ENCODE measurements at places on chromosomes 7 and 10.
A peak's percentile ranks its signal among the peaks of the same experiment; 100 is the strongest.

GRCh38 chr7:34831436-34831835 lies 173.4 kb downstream of the NPSR1 start:
- DNase-seq = no peak

DNA sequence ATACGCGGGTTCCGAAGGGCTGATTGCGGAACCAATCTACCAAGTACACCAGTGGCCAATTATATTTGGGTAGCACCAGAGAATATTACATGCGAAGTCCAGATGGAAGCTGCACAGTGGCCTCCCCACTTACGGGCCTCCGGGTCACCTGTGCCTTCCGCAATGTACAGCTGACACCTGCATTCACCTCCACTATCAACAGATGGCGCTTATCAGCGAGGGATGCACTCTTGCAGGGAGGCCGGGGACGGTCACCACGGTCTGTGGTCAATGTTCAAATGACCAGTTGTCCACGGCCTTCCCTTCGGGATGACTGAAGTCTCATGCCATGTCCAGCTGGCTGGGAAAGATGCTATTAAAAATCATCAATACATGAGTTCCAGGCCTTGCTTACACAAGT lies 47.6 kb downstream of the SLIT1 start:
- peak; percentile 5 for DNase-seq

DNA sequence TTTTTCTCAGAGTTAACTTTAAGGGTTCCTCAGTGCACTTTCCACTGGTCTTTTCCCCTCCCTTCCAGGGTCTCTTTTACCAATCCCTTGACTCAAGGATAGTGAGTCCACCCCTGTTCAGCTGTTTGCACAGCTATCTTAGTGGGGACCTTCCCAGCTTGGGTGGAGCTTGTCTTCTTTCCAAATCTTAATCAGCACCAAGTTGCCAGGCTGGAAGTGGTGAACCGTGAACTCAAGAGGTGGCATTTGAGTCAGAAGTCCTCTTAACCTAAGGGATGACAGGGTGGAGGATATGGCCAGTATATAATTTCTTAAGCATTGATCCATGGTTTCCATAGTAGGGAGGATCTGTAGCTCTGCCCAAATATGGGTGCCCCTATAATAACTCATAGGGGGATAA lies 25.0 kb downstream of the MAPK8 start:
- DNase-seq = no peak

GRCh38 chr7:70392256-70392876 lies 739.6 kb upstream of the GALNT17 start:
- DNase-seq = no peak

- DNase-seq = no peak
These were observed 86.3 kb upstream of the NPS start for GRCh38 chr10:127462643-127463295.

DNA sequence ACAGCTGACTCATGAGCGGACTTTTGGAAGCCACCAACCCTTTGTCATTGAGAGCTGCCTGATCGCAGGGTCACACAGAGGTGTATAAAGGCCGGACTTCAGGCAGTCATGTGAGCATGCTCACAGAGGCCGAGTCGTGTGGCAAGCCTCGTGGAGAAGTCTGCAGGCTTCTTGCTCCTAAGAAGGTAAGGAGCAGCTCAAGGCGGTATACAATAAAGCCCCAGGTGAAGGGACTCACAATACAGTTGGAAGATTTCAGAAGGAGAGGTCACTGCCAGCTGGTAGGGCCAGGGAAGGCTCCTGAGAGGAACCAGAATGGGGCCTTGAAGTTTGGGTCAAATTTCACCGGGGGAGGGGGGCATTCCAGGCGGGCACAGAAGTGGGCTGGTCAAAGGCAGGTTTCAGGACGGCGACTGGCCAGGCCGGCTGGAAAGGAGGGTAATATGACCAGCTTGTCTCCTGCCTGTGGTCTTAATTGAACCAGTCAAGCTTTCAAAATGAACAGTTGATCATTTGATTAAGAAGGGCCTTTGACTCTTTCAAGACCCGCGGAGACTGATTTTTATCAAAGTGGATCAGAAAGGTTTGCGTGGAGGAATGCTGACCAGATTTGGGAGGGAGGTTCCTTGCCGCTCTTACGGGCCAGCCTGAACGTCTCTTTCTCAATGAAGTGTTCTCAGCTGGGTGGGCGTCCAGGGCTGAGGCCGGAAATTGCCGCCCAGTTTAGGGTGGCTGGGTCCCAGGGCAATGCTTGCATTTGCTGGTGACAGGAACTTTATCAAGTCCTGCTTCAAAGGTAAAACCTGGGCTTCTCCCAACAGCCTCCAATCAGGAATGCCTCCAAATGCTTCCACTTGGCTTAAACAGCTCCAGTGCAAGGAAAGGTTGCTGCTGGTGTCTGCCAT lies 178.6 kb downstream of the EMX2 start:
- DNase-seq = no peak

DNA sequence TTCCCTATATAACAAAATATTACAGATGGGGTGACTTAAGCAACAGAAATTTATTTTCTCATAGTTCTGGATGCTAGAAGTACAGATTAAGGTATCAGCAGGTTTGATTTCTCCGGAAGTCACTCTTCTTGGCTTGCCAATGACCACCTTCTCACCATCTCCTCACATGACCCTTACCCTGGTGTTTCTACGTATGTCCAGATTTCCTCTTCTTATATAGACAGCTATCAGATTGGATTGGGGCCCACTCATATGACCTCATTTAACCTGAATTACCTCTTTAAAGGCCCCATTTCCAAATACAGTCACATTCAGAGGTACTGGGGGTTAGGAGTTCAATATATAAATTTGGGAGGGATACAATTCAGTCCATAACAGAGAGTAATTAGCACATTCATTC lies 17.0 kb upstream of the RAPGEF5 start:
- DNase-seq = no peak

GRCh38 chr10:96073722-96074121 lies 30.3 kb downstream of the CCNJ start:
- DNase-seq = no peak

DNA sequence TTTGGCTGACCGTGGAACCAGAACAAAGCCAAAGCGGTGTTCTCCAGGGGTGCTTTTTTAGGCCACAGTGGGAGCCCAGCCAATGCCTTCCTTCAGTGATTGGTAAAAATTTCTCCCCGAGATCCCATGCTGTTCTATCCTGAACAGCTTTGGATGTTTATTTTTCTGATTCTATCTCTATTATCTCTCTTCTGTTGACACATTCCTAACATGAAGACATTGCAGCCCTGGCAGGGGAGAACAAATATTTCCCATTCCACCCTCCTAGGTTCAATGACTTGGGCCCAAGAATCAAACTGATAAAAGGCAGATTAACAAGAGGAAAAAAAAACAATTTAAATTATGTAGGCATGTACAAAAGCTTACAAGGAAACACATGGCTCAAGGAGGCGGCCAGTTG lies 162.7 kb downstream of the PFKFB3 start:
- no peak for DNase-seq

- DNase-seq = no peak
These were observed 217.4 kb downstream of the DGKB start for GRCh38 chr7:14685167-14685566.

GRCh38 chr7:129376076-129376777 lies 58.0 kb upstream of the STRIP2 start:
- peak; percentile 37 for DNase-seq

- no peak for DNase-seq
These were observed 11.8 kb downstream of the RASGEF1A start for GRCh38 chr10:43254881-43255633.

- DNase-seq = no peak
These were observed 5.1 kb upstream of the FAM133B start for GRCh38 chr7:92595281-92595680.

DNA sequence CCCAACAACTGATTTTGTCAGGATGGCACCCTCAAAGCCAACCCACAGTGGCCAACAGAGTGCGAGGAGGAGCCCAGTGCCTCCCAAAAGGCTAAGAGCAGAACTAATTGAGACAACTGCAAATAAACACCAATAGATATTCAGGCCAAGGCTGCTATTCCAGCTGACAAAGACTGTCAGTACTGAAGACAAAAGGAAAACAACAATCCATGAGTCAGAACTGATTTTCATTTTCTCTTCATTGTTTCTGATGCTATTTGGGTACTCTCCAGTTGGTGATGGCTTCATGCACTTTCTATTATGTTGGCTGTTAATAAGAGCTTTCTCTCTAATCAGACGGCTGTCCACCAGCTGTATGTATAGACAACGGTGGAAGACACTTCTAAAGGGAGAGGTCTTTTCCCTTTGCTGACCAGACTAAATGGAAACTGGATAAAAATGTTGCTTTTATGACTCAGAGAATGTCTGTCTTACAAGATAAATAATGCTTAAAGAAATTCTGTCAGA lies 515.9 kb downstream of the PARD3 start:
- no peak for DNase-seq

DNA sequence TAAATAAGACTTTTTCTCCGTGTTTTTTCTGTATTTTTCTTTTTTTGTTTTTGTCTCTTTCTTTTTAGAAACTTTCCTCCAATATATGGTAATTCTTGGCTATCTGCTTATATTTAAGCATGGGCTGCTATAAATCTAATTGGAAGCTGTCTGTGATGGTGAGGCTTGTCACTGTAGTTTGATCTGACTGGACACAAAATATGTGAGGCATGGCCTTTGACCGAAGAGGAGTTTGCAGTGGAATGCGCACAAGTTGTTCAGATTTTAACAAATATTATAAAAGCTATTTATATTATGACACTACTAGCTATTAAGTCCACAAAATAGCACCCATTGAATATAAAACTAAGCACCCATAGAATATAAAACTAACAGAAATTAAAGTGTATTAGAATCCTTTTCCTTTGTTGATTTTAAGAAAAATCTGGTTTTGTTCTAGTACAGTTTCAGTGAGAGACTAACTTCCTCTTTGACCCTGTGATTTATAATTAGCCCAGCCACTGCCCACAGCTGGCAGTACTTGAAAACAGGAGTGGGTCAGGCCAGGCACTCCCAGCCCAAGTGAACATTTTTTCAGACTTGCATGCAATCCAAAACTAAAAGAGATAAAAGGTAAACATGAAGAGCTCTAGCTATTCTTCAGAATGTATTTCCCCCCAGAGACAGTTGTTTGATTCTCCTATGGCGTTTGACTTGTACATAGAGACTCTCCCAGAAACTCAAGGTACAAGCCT lies 69.9 kb upstream of the FGL2 start:
- DNase-seq = no peak

GRCh38 chr7:14398526-14398925 lies 409.1 kb upstream of the ETV1 start:
- no peak for DNase-seq

DNA sequence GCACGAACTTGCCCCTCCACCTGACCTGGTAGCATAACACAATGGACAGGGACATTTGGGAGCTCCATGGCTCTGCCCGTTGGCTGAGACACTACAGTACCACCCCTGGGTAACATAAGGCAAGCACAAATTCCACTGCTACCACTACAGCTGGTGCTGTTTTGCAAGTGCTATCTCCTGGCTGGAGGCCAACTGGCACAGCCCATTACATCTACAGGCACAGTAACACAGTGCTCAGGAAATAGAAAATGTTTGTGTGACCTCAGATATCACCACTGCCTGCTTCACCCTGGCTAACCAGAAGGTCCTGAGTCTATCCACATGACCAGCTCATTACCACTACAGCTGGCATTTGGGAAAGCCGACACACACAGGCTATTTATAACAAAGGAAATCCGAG lies 631.1 kb upstream of the MBL2 start:
- DNase-seq = no peak

- no peak for DNase-seq
These were observed 4.7 kb downstream of the PDGFA start for GRCh38 chr7:514651-515598.

DNA sequence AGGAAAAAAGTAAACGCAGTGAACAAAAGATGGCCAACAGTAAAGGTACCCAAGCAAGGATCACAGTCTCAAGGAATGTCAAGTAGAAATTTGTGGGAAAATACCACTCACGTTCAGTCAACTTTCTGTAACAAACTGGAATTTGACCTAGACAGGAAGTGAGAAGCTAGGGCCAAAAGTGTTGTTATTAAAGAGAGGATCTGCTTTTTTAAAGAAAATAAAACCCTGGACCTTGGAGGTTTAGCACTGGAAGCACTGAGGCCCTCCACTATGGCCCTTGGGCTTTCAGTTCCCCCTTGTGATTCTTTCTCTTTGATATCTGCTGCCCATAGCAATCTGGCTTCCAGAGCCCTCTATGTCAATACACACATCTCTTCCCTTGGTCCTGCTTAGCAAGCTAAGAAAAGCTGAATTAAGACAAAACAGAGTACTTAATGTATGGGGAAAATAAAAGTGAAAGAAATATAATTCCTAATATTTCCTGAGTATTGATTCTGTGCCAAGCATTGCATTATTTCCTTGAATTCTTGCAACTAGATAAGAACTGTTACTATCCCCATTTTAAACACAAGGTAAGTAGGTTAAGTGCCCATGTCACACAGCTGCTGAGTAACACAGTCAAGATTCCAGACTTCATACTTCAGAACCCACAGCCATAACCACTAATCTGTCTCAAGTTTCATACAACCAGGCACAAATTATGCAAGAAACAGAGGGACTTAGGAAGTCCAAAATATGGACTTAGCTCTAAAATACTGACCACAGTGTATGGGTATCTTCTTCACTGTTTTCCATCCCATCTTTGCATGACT lies 2.6 kb upstream of the ZNF438 start:
- DNase-seq = peak; percentile 65

DNA sequence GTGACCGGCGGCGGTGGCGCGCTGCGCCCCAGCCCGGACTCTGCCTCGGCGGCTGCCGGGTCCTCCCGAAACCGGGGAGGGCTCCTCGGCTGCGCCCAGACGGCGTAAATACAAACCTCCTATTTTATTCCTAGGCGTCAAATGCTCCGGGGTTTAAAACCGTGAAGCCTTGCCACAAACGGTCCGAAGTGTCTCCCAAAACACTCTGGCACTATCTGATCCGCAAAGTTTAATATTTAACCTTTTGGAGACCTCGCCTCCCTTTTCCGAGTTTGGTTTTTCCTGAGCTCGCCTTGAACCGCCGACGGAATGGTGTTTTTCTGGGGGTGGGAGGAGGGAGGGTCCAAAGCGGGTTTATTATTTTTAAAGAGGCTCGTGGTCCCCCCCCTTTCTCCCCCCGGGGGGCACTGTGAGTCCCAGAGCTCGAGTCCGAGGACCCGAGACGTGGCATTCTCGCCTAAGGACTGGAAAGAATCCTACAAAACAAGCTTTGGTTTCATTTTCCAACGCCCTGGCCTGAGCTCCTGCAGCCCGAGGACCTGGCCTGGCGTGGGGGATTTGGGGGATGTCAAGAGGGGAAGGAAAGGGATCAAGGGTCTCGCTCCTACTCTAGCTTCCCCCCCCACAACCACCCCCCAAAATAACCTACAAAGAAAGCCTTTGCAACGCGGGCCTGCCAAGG lies 1.8 kb downstream of the TNRC18 start:
- no peak for DNase-seq

DNA sequence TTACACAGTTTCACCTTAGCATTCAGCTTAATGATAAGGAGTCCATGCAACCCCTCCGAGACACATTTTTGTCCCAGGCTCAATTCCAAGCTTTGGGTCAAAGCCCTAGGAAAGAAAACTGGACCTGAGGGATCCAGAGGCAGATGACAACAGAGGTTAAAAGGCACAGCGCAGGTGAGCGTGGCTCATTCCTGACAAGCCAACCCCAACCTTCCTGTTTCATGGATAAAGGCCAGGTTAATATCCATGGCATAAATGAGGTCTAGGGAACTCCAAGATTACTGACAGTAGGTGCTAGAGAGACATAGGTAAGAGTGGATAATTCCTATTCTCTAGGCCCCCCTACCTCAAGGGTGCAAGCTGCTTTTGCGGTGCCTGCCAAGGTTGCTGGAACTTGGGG lies 86.7 kb upstream of the GPR22 start:
- no peak for DNase-seq
